ENCODE measurements at places on chromosomes 7 and 10.
A peak's percentile ranks its signal among the peaks of the same experiment; 100 is the strongest.

GRCh38 chr10:26725837-26726727 lies 28.6 kb downstream of the PDSS1 start:
- H3K36me3 ChIP-seq, result peaks cover 26% of the 10 kb centered on the region
- H3K4me3 ChIP-seq, result no peak overlapping the region
- no peaks in the 10 kb centered on the region for H3K4me1 ChIP-seq
- no peak for DNase-seq
- H3K27ac ChIP-seq, result no peak overlapping the region

DNA sequence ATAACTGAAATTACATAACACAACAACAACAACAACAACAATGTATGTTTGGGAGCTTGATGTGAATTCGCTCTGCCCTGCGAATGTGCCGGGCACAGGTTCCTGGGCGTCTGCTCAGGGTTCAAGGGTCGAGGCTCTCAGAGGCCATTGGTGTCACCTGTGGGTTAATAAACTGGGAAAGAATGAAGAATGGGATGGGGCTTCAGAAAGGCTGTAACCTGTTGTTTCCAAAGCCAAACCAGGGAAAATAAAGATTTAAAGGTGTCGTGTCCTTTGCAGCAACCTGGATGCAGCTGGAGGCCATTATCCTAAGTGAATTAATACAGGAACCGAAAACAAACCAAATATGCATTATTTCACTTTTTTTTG lies 17.3 kb upstream of the KLRG2 start:
- H3K36me3 ChIP-seq, result no peaks in the 10 kb centered on the region
- no peak overlapping the region for H3K27ac ChIP-seq
- H3K4me3 ChIP-seq, result no peak overlapping the region
- no peaks in the 10 kb centered on the region for H3K4me1 ChIP-seq
- no peak for DNase-seq

- H3K27ac ChIP-seq, result no peak overlapping the region
- H3K36me3 ChIP-seq, result no peaks in the 10 kb centered on the region
- no peaks in the 10 kb centered on the region for H3K27me3 ChIP-seq
- no peak overlapping the region for H3K4me3 ChIP-seq
Observed at GRCh38 chr10:33309406-33309805, 25.1 kb downstream of the NRP1 start.

- DNase-seq, result no peak
- H3K27ac ChIP-seq, result no peak overlapping the region
- no peaks in the 10 kb centered on the region for H3K36me3 ChIP-seq
- H3K4me3 ChIP-seq, result no peak overlapping the region
- H3K27me3 ChIP-seq, result no peaks in the 10 kb centered on the region
Observed at GRCh38 chr7:117665368-117665767, 185.5 kb downstream of the CFTR start.

GRCh38 chr10:113897693-113898618 lies 43.5 kb downstream of the NHLRC2 start:
- no peaks in the 10 kb centered on the region for H3K27me3 ChIP-seq
- H3K4me3 ChIP-seq, result no peak overlapping the region
- no peak for DNase-seq
- no peak overlapping the region for H3K27ac ChIP-seq
- H3K4me1 ChIP-seq, result no peaks in the 10 kb centered on the region

DNA sequence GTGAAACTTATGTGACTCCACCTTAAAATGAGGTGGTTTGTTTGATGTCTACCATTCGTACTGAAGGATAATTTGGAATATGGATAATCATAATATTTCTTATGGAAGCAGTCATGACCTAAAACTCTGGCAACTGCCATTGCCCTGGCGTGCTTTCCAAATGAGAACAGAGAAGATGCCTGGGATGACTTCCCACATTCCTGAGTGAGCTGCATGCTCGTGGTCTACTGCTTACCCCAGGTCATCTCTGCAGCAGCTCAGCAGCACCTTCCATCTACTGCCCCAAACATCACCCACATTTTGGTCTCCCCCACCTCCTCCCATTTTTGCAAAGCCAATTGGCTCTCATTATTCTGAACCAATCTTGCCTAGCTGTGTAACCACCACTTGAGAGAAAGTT lies 40.1 kb downstream of the LYZL1 start:
- no peak overlapping the region for H3K27ac ChIP-seq
- no peaks in the 10 kb centered on the region for H3K36me3 ChIP-seq
- H3K4me3 ChIP-seq, result no peak overlapping the region
- H3K27me3 ChIP-seq, result no peaks in the 10 kb centered on the region
- no peaks in the 10 kb centered on the region for H3K4me1 ChIP-seq
- DNase-seq, result no peak

- 0 out of 2 replicates have a peak overlapping the region, but pooled peaks have one; percentile 5 for H3K27ac ChIP-seq
- DNase-seq, result peak; percentile 41
- H3K4me3 ChIP-seq, result no peak overlapping the region
- no peaks in the 10 kb centered on the region for H3K4me1 ChIP-seq
- H3K36me3 ChIP-seq, result peaks cover 58% of the 10 kb centered on the region
- H3K27me3 ChIP-seq, result no peaks in the 10 kb centered on the region
Observed at GRCh38 chr7:99037327-99037940, 106.5 kb downstream of the SMURF1 start.

Measured in H1 (cell line).